Motor neuron (in vitro differentiated cells): ENCODE measurements at places on chromosomes 3 and 15. TPM values are rescaled to one million over a fixed set of nuclear protein-coding genes. Genes with fewer than 3 reads are reported as not detected.

FAM174B gene
- 2.7 and 2.9 TPM in 2 replicates for total RNA-seq

WDR5B gene
- total RNA-seq = 5.2 and 6.4 TPM in 2 replicates

WDR49 gene
- total RNA-seq = 1.9 and 3.0 TPM in 2 replicates

DNA sequence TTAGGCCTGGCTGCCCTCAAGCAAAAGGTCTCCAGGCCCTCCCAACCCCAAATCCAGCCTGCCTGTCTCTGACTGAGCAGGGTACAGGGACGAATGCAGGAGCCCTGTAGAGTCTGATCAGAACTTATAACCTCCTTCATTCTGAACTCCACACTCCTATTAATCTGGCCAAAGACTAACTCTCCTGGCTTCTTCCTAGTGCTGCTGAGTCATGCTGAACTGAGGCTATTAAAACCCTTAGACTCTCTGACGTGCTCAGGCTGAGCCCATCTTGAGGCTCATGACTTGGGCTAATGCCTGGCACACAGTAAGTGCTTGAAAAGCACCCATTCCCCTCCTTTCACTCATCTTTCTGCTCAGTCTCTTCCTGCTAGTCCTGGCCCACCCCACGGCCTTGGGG, 81.9 kb downstream of the NUP210 start:
- no peak for ATAC-seq

DNA sequence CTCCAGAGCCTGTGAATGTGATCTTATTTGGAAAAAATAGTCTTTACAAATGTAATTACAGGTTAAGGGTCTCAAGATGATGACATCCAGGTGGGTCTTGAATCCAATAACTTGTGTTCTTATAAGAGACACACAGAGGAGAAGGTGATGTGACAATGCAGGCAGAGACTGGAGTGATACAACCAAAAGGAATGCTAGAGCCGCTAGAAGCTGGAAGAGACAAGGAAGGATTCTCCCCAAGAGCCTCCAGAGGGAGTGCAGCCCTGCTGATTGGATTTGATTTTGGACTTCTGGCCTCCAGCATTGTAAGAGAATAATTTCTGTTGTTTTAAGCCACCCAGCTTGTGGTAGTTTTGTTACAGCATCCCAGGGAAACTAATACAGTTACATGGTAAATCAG, 9.7 kb downstream of the MYH15 start:
- no peak for ATAC-seq

GRCh38 chr3:31892500-31892899, 88.6 kb downstream of the OSBPL10 start:
- no peak for ATAC-seq
